ENCODE measurements at places on chromosomes 5 and 9. TPM values are rescaled to one million over a fixed set of nuclear protein-coding genes. Genes with fewer than 3 reads are reported as not detected.

DNA sequence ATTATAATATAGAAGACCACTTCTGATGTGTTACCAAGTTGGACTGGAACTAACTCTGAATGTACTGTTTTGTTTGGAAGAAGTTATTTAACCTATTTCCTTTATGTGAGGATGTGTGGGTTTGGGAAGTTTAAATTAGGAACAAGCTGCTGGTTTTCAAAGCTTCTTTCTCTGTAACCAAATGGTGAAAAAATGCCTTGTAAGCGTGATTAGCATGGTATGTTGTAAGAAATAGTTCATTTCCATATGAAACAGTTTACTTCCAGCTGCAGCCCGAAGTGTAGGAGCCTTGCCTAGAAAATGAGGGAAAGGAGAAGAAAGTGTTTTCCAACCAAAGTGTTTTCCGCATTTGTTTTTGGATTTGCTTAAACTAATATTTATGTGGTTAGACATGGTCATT is 36.0 kb downstream of the TTC1 start:
- no peak overlapping the region for H3K4me3 ChIP-seq
- no peaks in the 10 kb centered on the region for H3K4me1 ChIP-seq
- no peak overlapping the region for H3K27ac ChIP-seq
- H3K27me3 ChIP-seq = no peaks in the 10 kb centered on the region

DNA sequence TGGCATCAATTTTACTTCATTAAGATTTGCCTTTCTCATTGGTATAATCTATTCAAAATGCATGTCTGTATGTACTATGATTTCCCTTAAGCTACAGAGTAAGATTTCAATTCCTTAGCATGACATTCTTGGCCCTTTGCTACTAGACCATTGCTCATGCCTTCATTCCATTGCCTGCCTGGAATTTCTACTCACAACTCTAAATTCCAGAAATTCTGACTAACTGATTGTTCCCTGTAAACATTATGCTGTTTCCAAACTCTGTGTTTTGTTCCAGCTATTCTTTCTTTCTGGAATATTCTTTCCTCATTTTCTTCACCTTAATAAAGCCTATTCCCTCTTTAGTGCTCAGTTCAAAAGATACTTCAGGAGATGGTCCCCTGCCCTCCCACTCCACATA is 568.8 kb upstream of the SEMA6A start:
- no peaks in the 10 kb centered on the region for H3K4me1 ChIP-seq
- H3K36me3 ChIP-seq = no peaks in the 10 kb centered on the region
- no peaks in the 10 kb centered on the region for H3K27me3 ChIP-seq
- H3K27ac ChIP-seq = no peak overlapping the region
- H3K4me3 ChIP-seq = no peak overlapping the region

GRCh38 chr9:129685220-129685932 is 19.9 kb downstream of the PRRX2 start:
- H3K4me1 ChIP-seq = no peaks in the 10 kb centered on the region
- H3K36me3 ChIP-seq = no peaks in the 10 kb centered on the region
- H3K4me3 ChIP-seq = no peak overlapping the region
- no peak for DNase-seq
- H3K27ac ChIP-seq = no peak overlapping the region

DNA sequence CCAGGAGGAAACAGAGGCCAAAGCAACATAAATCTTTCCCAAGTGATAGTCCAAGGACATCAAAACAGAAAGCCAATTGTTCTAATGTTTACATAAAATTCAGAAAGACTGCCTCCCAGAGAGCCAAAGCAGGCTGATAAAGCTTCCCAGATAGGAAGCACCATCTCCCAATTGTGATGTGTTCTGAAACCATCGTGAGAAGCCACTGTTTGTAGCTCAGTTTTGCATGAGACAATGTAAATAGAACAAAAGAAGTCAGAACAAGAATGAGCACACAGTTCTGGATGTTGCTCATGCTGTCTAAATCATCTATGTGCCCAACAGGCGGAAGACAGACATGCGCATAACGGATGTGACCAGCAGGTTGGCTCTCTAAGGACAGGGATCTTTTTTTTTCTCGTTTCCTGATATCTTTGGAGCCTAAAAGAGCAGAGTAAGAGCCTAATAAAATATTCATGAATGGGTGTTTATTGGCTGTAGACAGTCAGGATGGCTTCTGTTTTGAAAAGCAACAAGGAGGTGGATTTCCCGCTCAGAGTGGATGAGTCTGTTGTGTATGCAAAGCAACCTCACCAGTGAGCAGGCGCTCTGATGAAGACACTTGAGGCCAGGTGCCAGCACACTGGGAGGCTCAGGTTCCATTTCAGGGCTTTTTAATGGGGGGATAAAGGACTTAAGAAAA is 113.6 kb downstream of the GNA14 start:
- no peaks in the 10 kb centered on the region for H3K36me3 ChIP-seq
- DNase-seq = no peak
- no peaks in the 10 kb centered on the region for H3K27me3 ChIP-seq
- no peak overlapping the region for H3K27ac ChIP-seq

GRCh38 chr5:643811-644271 is 31.7 kb downstream of the CEP72 start:
- no peak for DNase-seq
- H3K36me3 ChIP-seq = no peaks in the 10 kb centered on the region
- no peaks in the 10 kb centered on the region for H3K27me3 ChIP-seq
- H3K4me1 ChIP-seq = no peaks in the 10 kb centered on the region

GRCh38 chr5:1687301-1687970 is 112.2 kb downstream of the MRPL36 start:
- no peaks in the 10 kb centered on the region for H3K27me3 ChIP-seq
- no peaks in the 10 kb centered on the region for H3K36me3 ChIP-seq
- H3K27ac ChIP-seq = no peak overlapping the region
- no peaks in the 10 kb centered on the region for H3K4me1 ChIP-seq
- no peak for DNase-seq

GRCh38 chr9:28319981-28320380 is 746.7 kb upstream of the C9orf72 start:
- H3K27ac ChIP-seq = no peak overlapping the region
- no peaks in the 10 kb centered on the region for H3K36me3 ChIP-seq
- no peak overlapping the region for H3K4me3 ChIP-seq
- H3K4me1 ChIP-seq = no peaks in the 10 kb centered on the region
- no peaks in the 10 kb centered on the region for H3K27me3 ChIP-seq

GRCh38 chr5:58666141-58666540 is 83.3 kb downstream of the RAB3C start:
- H3K4me3 ChIP-seq = no peak overlapping the region
- peaks cover 4% of the 10 kb centered on the region for H3K4me1 ChIP-seq
- H3K27me3 ChIP-seq = no peaks in the 10 kb centered on the region
- no peaks in the 10 kb centered on the region for H3K36me3 ChIP-seq

- no peaks in the 10 kb centered on the region for H3K4me1 ChIP-seq
- no peaks in the 10 kb centered on the region for H3K36me3 ChIP-seq
- H3K27me3 ChIP-seq = no peaks in the 10 kb centered on the region
- H3K27ac ChIP-seq = no peak overlapping the region
Measured at GRCh38 chr9:72984991-72985390, 32.1 kb upstream of the ALDH1A1 start.

- peak within 1 kb of the TSS; percentile 91 for H3K4me3 ChIP-seq
- no peaks in the 10 kb centered on the region for H3K27me3 ChIP-seq
- no peaks in the 10 kb centered on the region for H3K4me1 ChIP-seq
- peak; percentile 75 for DNase-seq
- peak within 1 kb of the TSS; percentile 52 for H3K27ac ChIP-seq
- H3K36me3 ChIP-seq = no peaks in the 10 kb centered on the region
Measured at GRCh38 chr9:131739959-131740648, at the start of gene RAPGEF1. Gene RAPGEF1, minus strand, starts transcription at chr9:131740076. Its CDS starts 246 bp downstream, at chr9:131739830.

DNA sequence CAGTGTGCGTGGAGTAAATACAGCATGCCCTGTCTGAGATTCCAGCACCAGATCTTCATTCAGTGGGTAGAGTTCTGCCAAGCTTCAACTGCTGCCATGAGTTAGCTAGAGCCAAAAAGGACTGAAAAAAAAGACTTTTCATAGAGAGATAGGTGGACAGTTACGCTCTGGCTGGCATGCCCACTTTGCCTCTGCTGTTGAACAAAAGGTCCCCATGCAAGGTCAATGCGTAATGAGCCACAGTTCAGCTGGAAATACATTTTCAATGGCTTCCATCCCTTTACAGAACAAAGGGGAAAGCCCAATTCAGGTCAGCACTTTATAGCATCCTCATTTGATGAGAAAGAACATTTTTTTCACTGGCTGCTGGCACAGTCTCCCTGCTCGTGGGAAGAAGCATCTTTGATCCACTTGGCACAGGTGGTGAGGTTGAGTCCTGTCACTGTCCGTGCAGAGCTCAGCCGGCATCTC is 86.9 kb upstream of the ERCC6L2 start:
- no peaks in the 10 kb centered on the region for H3K4me1 ChIP-seq
- H3K27ac ChIP-seq = no peak overlapping the region
- no peaks in the 10 kb centered on the region for H3K27me3 ChIP-seq

GRCh38 chr9:137515338-137515724 is 34.9 kb downstream of the PNPLA7 start:
- no peak overlapping the region for H3K4me3 ChIP-seq
- H3K27ac ChIP-seq = no peak overlapping the region
- no peaks in the 10 kb centered on the region for H3K36me3 ChIP-seq
- H3K4me1 ChIP-seq = no peaks in the 10 kb centered on the region
- H3K27me3 ChIP-seq = no peaks in the 10 kb centered on the region

- peak overlapping the region; percentile 41 for H3K4me3 ChIP-seq
- H3K36me3 ChIP-seq = no peaks in the 10 kb centered on the region
- H3K4me1 ChIP-seq = no peaks in the 10 kb centered on the region
- no peak overlapping the region for H3K27ac ChIP-seq
- H3K27me3 ChIP-seq = no peaks in the 10 kb centered on the region
Measured at GRCh38 chr9:125889112-125889475, 141.9 kb downstream of the PBX3 start.

GRCh38 chr5:31322946-31323345 is 129.5 kb downstream of the CDH6 start:
- H3K27ac ChIP-seq = no peak overlapping the region
- no peak for DNase-seq
- H3K4me1 ChIP-seq = no peaks in the 10 kb centered on the region
- H3K27me3 ChIP-seq = no peaks in the 10 kb centered on the region
- no peak overlapping the region for H3K4me3 ChIP-seq
- peaks cover 2% of the 10 kb centered on the region for H3K36me3 ChIP-seq

GRCh38 chr5:160493806-160494338 is 72.2 kb downstream of the PTTG1 start:
- H3K27me3 ChIP-seq = no peaks in the 10 kb centered on the region
- no peak overlapping the region for H3K4me3 ChIP-seq
- H3K36me3 ChIP-seq = no peaks in the 10 kb centered on the region
- no peak for DNase-seq
- no peaks in the 10 kb centered on the region for H3K4me1 ChIP-seq

DNA sequence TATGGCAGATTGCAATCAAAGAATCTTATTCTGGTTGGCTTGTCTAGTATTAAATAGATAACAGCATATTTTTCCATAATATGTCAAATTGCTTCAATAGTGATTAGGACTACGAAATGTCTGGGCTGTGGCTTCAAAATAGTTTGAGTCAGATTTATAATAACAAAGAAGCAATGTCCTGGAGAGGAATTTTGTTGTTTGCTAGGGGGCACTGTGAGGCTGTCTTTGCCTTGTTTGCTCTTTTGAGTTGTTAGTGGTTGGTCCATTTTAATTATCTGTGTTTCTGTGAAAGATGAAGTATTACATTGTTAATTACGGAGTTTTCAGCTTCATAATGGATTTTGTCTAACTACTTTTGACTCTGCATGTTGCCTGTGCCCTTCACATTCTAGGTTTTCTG is 713.6 kb downstream of the TLE4 start:
- no peak overlapping the region for H3K27ac ChIP-seq
- no peak overlapping the region for H3K4me3 ChIP-seq
- no peaks in the 10 kb centered on the region for H3K27me3 ChIP-seq
- H3K4me1 ChIP-seq = no peaks in the 10 kb centered on the region
- DNase-seq = no peak
- no peaks in the 10 kb centered on the region for H3K36me3 ChIP-seq

DNA sequence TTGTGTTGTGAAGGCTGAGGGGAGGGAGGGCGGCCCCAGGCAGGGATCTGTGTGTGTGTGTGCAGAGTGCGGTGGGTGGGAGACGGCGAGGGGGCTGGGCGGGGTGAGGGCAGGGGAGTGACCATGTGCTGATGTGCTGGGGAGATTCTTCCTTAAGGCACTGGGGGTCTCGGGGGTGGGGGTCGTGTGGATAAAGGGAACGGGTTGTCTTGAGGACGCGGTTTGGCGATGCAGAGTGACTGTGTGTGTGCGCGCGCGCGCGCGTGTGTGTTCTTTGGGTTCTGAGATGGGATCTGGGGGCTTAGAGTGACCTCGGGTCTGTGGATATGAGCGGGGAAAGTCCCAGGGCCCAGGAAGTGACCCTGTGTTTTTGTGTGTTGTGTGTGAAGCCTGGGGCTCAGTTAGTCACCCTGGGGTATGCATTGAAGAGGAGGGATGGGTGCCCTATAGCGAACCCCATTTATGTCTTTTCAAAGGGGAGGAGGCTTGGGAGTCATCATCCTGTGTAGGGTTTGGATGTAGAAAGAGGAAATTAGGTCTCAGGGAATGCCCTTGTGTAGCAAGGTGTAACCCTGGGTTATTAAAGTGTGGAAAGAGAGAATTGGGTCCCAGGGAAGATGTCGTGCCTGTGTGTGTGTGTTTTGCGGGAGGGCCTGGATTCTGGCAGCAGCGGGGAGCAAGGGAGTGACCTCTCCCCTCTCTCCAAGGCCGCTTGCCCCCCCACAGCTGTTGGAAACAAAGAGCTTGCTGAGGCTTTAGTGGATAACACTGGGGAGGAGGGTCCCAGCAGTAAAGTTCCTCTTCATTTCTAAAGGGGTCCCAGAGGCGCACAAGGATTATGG is 1.4 kb downstream of the TMEFF1 start:
- peak overlapping the region; percentile 28 for H3K4me3 ChIP-seq
- H3K4me1 ChIP-seq = no peaks in the 10 kb centered on the region
- H3K27ac ChIP-seq = no peak overlapping the region
- no peaks in the 10 kb centered on the region for H3K36me3 ChIP-seq
- DNase-seq = no peak

- H3K27me3 ChIP-seq = no peaks in the 10 kb centered on the region
- H3K4me3 ChIP-seq = no peak overlapping the region
Measured at GRCh38 chr5:151270599-151270998, 17.6 kb downstream of the GM2A start.

Gene MARCOL
- not detected for total RNA-seq

Gene CSF2
- total RNA-seq = 0.51 TPM

Gene FBXW2
- 72.1 TPM for total RNA-seq

Gene ZNF300
- 6.0 TPM for total RNA-seq

Gene ELAVL2
- total RNA-seq = 0.42 TPM

Gene SPATA31D4
- not detected for total RNA-seq

Gene IL4
- not detected for total RNA-seq

Gene OR1J2
- not detected for total RNA-seq

Gene OTP
- total RNA-seq = not detected

Gene IRGM
- total RNA-seq = 0.30 TPM

Gene GFPT2
- 60.2 TPM for total RNA-seq

Gene HSD17B3
- total RNA-seq = 2.6 TPM

Gene GRXCR2
- not detected for total RNA-seq

Gene LIFR
- total RNA-seq = 69.6 TPM

Gene KCNN2
- 0.32 TPM for total RNA-seq

Gene PTTG1
- total RNA-seq = 3.0 TPM

Gene PAX5
- total RNA-seq = 0.19 TPM

Gene DOCK8
- 42.8 TPM for total RNA-seq

Gene DHFR
- 10.9 TPM for total RNA-seq

Gene PCDHB4
- 6.2 TPM for total RNA-seq

Gene TGFBI
- 322 TPM for total RNA-seq
